Occipital lobe (tissue), 3 donors: ENCODE measurements at places on chromosomes 2 and 18.

- no peak for DNase-seq
These were observed 200.5 kb upstream of the GULP1 start for GRCh38 chr2:188091220-188091619.

GRCh38 chr2:76749858-76750257, 772.3 kb downstream of the LRRTM4 start:
- DNase-seq = no peak

GRCh38 chr2:64609227-64609941, 44.3 kb downstream of the SERTAD2 start:
- no peak for DNase-seq

- DNase-seq = no peak
These were observed 220.8 kb downstream of the SH3RF3 start for GRCh38 chr2:109349503-109350465.

DNA sequence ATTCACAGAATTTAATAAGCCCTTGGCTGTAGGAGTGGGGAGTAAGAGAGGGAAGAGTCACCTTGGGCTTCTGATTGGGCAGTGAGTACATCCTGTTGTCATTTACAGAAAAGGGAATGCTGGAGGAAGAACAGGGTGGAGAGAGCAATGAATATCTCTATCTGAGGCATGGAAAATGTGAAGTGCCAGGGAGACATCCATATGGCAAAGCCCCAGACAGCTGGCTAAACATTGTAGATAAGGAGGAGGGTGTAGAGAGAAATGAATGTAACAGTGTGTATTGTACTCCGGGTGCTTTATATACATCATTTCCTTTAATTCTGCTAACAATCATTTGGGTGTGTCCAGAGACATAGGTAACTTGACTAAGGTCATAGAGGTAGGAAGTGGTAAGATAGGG, 103.5 kb downstream of the UPP2 start:
- DNase-seq = no peak

GRCh38 chr2:101405351-101405899, 18.1 kb upstream of the CREG2 start:
- no peak for DNase-seq

- no peak for DNase-seq
These were observed 261.1 kb upstream of the RAB12 start for GRCh38 chr18:8348051-8348720.

- DNase-seq = no peak
These were observed 117.6 kb downstream of the FAM124B start for GRCh38 chr2:224284134-224284946.

DNA sequence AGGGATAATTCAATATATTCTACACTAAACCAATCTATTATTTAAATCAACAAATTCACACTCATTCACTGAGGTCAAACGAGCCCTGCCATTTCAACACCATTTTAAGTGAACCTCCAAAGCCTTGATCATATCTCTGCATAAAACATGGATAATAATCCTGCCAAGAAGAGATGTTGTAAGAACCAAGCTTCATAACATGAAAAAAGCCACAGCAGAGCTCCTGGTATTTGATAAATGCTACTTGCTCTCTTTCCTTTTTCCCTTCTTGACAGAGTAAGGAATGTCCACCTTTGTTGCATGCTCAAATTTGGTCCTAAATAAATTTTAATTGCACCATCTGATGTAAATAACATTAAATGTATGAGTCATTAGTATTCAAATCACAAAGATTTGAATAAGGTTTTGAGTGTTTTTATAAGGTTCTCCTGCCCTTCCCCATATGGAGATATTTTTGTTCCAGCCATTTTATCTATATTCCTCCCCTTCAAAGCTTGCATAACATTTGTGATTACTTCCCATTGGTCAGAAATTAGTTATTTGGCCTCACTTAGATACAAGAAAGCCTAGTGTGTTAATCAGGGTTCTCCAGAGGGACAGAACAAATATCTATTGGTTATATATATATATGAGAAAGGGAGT, 318.8 kb downstream of the RND3 start:
- no peak for DNase-seq
